A549 treated with Hydrocortisone at 1 μM for 4 hours (cell line): ENCODE measurements at places on chromosomes 7 and 10. TPM values are rescaled to one million over a fixed set of nuclear protein-coding genes. Genes with fewer than 3 reads are reported as not detected.

Gene HBP1
- 14.6 to 22.2 TPM (median 20.6 TPM) in 5 replicates for total RNA-seq

Gene ZNF398
- 9.0 to 10.0 TPM (median 9.3 TPM) in 5 replicates for total RNA-seq

Gene NRCAM
- total RNA-seq = 72.8 to 129 TPM (median 96.6 TPM) in 5 replicates

Gene FOXP2
- total RNA-seq = not detected in 5 replicates

Gene CYP2C19
- total RNA-seq = not detected in 5 replicates

Gene H2BK1
- total RNA-seq = not detected in 5 replicates

Gene MEOX2
- not detected in 5 replicates for total RNA-seq

Gene OR2A12
- not detected in 5 replicates for total RNA-seq

Gene KLHDC10
- total RNA-seq = 10.9 to 17.6 TPM (median 14.5 TPM) in 5 replicates

Gene PTF1A
- not detected in 5 replicates for total RNA-seq

Gene ASB13
- 20.5 to 26.8 TPM (median 22.4 TPM) in 5 replicates for total RNA-seq

Gene DBF4
- 25.7 to 29.6 TPM (median 26.8 TPM) in 5 replicates for total RNA-seq

Gene VSTM4
- total RNA-seq = 0.24 to 0.44 TPM (median 0.28 TPM) in 5 replicates

Gene RHOBTB1
- 11.3 to 17.4 TPM (median 13.9 TPM) in 5 replicates for total RNA-seq

Gene TRIM50
- total RNA-seq = not detected in 5 replicates

Gene SLC26A5
- total RNA-seq = not detected in 5 replicates

Gene TUBAL3
- total RNA-seq = 0.17 to 0.23 TPM (median 0.22 TPM) in 5 replicates

Gene ASAH2B
- total RNA-seq = 2.6 to 5.3 TPM (median 4.3 TPM) in 5 replicates

Gene EIF4H
- 295 to 366 TPM (median 300 TPM) in 5 replicates for total RNA-seq

Gene HYAL4
- total RNA-seq = not detected in 5 replicates

Gene FAM107B
- 89.9 to 131 TPM (median 105 TPM) in 5 replicates for total RNA-seq

Gene MKI67
- total RNA-seq = 57.6 to 86.2 TPM (median 60.4 TPM) in 5 replicates

Gene PAX4
- not detected in 5 replicates for total RNA-seq

Gene FRG2B
- total RNA-seq = 0.08 to 0.14 TPM (median 0.10 TPM) in 4 of 5 replicates, not detected in the other

Gene CCL26
- 7.7 to 10.6 TPM (median 8.1 TPM) in 5 replicates for total RNA-seq

Gene AGFG2
- total RNA-seq = 35.5 to 50.9 TPM (median 42.3 TPM) in 5 replicates

Gene HTR7
- 0.12 to 0.24 TPM (median 0.17 TPM) in 5 replicates for total RNA-seq

Gene CCNY
- 45.6 to 64.8 TPM (median 52.8 TPM) in 5 replicates for total RNA-seq

Gene NAPEPLD
- total RNA-seq = 2.1 to 5.8 TPM (median 3.8 TPM) in 5 replicates

Gene AMPH
- total RNA-seq = 0.03 to 0.12 TPM (median 0.07 TPM) in 5 replicates

Gene OR2A1
- not detected in 5 replicates for total RNA-seq

Gene IFIT3
- 3.4 to 5.3 TPM (median 4.5 TPM) in 5 replicates for total RNA-seq

Gene DPYSL4
- 16.8 to 20.1 TPM (median 19.7 TPM) in 5 replicates for total RNA-seq

Gene SPDYE16
- total RNA-seq = not detected in 5 replicates

Gene NUTM2B
- 0.17 to 0.52 TPM (median 0.36 TPM) in 5 replicates for total RNA-seq

Gene CPEB3
- 0.26 to 0.40 TPM (median 0.33 TPM) in 5 replicates for total RNA-seq

Gene LIPM
- total RNA-seq = not detected in 5 replicates

Gene SCART1
- total RNA-seq = 0.20 to 0.32 TPM (median 0.22 TPM) in 5 replicates

Gene IFT22
- 49.9 to 54.4 TPM (median 52.5 TPM) in 5 replicates for total RNA-seq

Gene AKR1C1
- total RNA-seq = 433 to 601 TPM (median 576 TPM) in 5 replicates

Gene CYP3A5
- total RNA-seq = 1.5 to 2.2 TPM (median 1.8 TPM) in 5 replicates

Gene SCRN1
- total RNA-seq = 46.2 to 75.7 TPM (median 57.4 TPM) in 5 replicates

Gene CALHM3
- total RNA-seq = 0.22 to 0.50 TPM (median 0.41 TPM) in 5 replicates

Gene SYT15B
- total RNA-seq = 2.5 to 3.7 TPM (median 3.3 TPM) in 5 replicates

Gene ATRNL1
- total RNA-seq = 0.10 to 0.23 TPM (median 0.17 TPM) in 5 replicates

Gene STEAP1
- total RNA-seq = 14.6 to 17.1 TPM (median 16.1 TPM) in 5 replicates
